NCI-H1092 treated with DMSO at 0.1 percent for 48 hours (cell line): ENCODE measurements at places on chromosomes 3 and 15.

GRCh38 chr15:61057376-61057775 lies 171.7 kb downstream of the RORA start:
- no peak for DNase-seq

DNA sequence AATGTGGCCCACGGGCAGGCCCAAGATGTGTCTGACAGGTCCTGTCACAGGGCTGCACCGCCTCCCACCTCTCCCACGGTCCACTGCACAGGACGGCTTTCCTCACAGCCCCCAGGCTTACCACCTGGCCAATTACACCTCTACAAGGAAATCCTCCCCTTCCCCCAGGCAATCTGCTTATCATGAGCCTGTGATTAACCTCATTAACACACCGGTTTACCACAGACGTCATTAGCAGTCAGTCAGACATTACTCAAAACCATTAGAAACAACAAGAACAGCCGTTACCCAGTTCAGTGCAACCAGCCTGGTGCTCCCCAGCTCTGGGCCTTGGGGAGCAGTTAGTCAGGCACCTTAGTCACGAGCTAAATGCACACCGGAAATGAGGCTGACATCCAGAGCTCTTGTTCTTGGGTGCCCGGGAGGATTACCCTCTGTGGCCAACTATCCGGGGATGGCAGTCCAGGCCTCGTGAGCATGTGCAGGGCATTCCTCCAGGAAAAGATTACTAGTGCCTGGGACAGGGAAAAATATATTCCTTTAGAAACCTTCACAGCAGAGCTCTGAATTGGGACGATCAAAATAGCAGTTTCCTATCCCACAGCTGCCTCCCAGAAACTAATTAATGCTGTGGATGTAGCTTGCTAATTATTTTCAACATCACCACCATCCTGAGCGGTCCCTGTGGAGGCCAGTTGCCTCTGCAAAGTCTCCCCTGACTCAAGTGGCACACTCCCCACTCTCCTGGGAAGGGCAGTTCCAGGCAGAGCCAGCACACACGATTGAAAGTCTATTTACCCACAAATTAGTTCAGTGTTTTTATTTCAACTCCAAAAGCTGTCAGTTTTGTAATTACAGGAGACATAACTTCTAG lies 117.4 kb upstream of the ZBED2 start:
- DNase-seq = no peak

DNA sequence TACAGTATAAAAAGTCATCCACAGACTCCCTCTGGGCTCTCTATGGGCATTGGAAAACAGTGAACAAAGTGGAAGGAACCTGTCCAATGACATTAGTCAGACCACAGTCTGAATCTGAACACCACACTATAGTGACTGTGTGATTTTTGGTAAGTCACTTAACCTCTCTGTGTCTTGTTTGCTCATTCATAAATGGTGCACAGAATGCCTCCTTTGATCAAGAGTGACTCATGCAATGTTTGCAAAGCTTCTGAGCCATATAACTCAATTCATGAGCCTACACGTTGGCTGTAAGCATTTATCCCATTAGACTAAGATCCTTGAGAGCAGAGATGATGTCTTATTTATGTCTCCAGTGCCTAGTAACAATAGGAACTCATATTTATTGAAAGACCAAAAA lies 46.7 kb downstream of the SV2B start:
- no peak for DNase-seq

- no peak for DNase-seq
Observed at GRCh38 chr3:35666888-35667287, 27.6 kb downstream of the ARPP21 start.

- no peak for DNase-seq
Observed at GRCh38 chr3:149506540-149506939, 32.0 kb downstream of the TM4SF4 start.

DNA sequence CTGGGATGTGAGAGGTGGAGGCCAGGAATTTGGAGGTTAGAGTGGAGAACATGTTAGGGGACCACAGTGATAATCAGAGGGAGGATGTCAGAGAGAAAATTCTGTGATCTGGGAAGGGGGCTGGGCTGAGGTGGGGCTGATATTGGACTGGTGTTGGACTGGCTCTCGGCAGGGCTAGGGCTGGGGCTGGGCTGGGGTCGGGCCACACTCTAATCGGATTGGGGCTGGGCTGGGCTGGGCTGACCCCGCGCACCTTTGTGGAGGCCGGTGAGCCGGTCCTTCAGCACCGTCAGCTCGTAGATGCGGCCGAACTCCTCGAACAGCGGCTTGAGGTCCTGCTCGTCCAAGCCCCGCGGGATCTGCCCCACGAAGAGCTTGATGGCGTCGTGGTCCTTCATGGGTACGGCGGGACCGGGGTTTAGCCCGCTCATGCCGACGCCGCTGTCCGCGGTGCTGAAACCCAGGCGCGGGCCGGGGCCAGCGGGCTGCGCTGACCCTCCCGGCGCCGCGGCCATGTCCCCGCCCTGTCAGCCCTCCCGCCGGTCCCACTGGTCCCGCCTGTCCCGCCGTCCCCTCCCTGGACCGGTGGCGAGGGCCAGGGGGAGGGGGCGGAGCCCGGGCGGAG lies 485 bp downstream of the CELF6 start:
- DNase-seq = no peak

GRCh38 chr3:37652405-37652804 lies 209.3 kb upstream of the CTDSPL start:
- no peak for DNase-seq

DNA sequence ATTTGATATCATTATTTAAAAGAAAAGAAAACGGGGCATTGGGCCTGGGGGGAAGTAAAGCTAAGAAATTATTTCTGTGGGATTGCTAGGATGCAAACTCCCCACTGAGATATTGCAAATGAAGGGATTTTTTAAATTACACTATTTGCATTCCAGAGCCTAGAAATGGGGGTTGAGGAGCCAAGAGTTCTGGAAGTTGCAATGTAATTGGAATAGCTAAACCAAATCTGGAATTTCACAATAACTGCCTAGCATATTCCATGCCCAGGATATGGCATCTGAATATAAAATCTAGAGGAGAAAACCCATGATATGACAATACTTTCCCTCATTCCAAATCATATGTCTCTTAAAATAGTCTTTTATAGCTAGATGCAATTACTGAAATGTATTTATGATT lies 93.0 kb downstream of the CADM2 start:
- no peak for DNase-seq

GRCh38 chr3:97705764-97706163 lies 58.8 kb upstream of the ARL6 start:
- no peak for DNase-seq

DNA sequence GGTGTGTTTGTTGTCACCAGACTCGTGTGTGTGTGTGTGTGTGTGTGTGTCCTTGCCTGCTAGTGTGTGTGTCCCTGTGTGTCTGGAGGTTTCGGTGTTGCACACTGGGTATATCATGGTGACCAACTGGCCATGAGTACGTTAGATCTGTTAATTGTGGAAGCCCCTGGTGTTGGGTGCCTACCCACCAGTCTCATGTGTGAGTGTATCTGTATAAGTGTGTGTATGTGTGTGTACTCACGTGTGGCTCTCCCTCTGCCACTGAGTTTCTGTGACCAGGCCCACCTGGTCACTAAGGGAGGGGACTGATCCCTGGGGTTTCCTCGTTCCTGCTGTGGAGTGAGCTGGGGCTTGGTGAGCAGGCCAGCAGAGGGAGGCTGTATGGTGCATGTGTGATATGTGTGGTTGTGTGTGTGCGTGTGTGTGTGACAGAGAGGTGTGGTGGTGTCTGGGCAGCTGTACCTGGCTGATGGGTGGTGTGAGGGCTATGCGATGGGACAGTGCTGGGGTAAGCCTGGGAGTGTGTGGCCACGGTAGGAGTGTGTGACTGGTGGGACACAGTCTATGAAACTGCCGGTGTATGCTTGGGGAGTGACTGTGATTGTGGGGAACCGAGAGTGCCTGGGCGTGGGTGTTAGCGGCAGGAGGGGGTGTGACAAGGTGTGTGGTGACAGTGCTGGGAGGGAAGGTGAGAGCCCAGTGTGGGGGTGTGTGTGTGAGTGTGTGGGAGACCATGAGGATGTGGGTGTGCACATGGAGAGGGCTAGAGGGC lies 1.8 kb downstream of the PRKCD start:
- DNase-seq = no peak

DNA sequence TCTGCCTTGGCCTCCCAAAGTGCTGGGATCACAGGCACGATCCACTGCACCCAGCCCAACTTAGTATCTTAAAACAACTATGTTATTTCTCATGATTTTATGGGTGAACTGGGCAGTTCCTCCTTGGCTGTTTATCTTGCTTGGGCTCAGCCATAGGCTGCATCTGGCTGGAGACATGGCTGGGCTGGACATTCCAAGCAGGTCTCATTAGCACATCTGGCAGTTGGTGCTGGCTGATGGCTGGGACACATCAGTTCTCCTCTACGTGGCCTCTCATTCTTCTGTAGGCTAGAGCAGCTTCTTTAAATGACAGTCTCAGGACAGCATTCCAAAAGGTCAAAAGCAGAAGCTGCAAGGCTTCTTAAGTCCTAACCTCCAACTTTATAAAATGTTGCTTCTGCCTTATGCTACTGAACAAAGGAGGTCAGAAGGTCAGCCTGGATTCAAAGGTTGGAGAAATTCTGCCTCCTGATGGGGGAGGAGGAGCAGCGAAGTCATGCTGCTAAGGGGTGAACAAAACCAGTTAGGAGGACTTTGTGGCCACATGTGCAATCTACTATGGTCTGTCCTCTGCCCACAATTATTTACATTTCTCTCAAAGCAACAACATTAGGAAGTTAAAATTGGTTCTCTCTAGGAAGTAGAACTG lies 144.0 kb downstream of the AQP9 start:
- no peak for DNase-seq

GRCh38 chr3:149000206-149000745 lies 8.9 kb downstream of the GYG1 start:
- DNase-seq = no peak
